Karpas-422 (cell line): ENCODE measurements at places on chromosomes 3 and 15. TPM values are rescaled to one million over a fixed set of nuclear protein-coding genes. Genes with fewer than 3 reads are reported as not detected.
A peak's percentile ranks its signal among the peaks of the same experiment; 100 is the strongest.

DNA sequence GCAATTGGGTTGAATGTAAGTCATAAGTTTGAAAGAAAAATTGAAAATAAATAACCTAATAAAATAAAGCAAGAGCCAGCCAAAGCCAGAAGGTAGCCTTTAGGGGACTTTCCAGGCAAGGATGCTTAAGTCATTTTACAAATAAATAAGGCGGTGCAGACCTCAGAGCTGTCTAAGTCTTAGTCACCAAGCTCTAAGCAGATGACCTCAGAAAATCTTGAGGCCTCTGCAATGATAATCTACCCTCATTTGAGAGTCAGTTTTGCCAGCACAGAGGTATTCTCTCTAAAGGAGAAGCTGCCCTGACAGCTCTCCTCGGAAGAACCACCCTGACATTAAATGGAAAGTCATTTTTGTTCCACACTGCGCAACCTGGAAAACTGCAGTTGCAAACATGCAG is 113.9 kb downstream of the OXNAD1 start:
- peaks cover 57% of the 10 kb centered on the region for H3K36me3 ChIP-seq
- peak overlapping the region; percentile 98 for H3K27ac ChIP-seq
- H3K4me3 ChIP-seq = 0 out of 2 replicates have a peak overlapping the region, but pooled peaks have one; percentile 1
- H3K4me1 ChIP-seq = peaks cover 99% of the 10 kb centered on the region
- DNase-seq = no peak
- no peaks in the 10 kb centered on the region for H3K27me3 ChIP-seq

DNA sequence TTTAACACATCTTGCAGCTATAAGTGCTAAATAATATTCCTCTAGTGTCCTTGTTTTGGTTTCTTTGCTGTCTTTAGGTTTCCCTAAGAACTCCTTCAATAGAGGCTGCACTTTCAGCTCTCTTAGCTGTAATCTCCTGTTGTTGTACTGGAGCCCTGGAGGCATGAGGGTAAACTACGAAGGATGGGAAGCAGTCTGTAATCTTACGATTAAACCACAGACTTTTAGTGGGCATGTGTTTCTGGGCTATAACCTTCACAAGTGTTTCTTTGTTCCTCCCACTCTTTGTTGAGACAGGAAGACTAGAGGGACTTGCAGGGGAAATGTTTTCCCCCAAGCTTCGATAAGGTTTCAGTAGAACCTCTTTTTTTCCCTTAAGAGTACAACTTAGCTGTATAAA is 1058.1 kb downstream of the NSUN3 start:
- H3K27ac ChIP-seq = no peak overlapping the region
- no peaks in the 10 kb centered on the region for H3K36me3 ChIP-seq
- H3K4me1 ChIP-seq = peaks cover 8% of the 10 kb centered on the region
- no peak overlapping the region for H3K4me3 ChIP-seq
- DNase-seq = no peak

- no peaks in the 10 kb centered on the region for H3K27me3 ChIP-seq
- no peak overlapping the region for H3K27ac ChIP-seq
- DNase-seq = no peak
- H3K4me3 ChIP-seq = no peak overlapping the region
- no peaks in the 10 kb centered on the region for H3K4me1 ChIP-seq
- no peaks in the 10 kb centered on the region for H3K36me3 ChIP-seq
Observed at GRCh38 chr15:29456255-29456654, 186.6 kb upstream of the NSMCE3 start.

DNA sequence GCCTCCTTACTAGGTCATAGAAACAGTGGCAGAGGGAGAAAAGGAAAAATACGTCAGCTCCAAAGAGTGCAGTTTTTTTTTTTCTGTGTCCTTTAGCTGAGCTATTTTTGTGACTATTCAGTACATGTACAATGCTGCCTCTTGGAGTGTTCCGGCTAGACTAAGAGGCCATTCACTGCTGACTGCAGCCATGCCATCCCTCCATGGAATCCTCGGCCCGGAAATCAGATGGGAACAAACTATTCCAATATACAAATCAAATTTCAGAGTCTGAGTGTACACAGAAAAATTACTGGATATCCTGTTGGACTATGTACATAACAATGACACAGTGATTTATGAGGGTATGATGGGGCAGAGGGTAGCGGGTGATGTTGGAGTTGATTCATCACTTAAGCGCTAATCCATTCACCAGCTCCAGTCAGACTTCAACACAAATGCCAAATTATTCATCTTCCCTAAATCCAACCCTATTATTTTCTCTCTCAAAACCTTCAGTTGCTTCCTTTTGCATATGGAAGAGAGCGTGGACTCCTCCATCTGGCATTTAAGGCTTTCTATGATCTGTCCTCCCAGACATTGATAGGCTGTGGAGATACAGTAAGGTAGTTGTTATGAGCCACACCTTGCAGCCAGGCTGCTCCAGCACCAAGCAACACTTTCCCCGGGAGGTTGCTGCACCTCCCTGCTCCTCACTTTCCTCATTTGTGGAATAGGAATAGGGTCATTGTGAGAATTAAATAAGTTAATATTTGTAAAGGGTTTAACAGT is 109.1 kb downstream of the LPP start:
- no peak overlapping the region for H3K4me3 ChIP-seq
- peaks cover 8% of the 10 kb centered on the region for H3K4me1 ChIP-seq
- DNase-seq = no peak
- no peak overlapping the region for H3K27ac ChIP-seq
- no peaks in the 10 kb centered on the region for H3K27me3 ChIP-seq
- no peaks in the 10 kb centered on the region; the same call in 1 of the 2 replicates for H3K36me3 ChIP-seq

DNA sequence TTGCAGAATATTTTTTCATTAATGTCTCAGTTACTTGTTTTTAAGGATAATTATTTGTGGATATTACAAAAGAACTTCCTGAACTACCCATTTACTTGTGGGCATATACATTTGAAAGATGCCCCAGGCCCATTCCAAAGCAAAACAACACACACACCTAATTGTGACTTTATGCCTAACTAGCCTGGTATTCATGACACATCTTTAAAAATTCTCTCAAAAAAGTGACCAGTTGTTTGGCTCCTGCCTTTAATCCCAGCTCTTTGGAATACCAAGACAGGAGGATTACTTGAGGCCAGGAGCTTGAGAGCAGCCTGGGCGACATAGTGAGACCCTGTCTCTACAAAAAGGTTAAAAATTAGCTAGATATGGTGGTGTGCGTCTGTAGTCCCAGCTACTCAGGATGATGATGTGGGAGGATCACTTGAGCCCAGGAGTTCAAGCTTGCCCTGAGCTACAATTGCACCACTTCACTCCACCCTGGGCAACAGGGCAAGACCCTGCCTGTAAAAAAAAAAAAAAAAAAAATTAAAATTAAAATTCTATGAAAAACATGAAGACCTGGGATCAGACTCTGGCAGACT is 51.7 kb upstream of the SLC4A7 start:
- no peaks in the 10 kb centered on the region for H3K27me3 ChIP-seq
- no peaks in the 10 kb centered on the region for H3K4me1 ChIP-seq
- H3K4me3 ChIP-seq = no peak overlapping the region
- no peak for DNase-seq

DNA sequence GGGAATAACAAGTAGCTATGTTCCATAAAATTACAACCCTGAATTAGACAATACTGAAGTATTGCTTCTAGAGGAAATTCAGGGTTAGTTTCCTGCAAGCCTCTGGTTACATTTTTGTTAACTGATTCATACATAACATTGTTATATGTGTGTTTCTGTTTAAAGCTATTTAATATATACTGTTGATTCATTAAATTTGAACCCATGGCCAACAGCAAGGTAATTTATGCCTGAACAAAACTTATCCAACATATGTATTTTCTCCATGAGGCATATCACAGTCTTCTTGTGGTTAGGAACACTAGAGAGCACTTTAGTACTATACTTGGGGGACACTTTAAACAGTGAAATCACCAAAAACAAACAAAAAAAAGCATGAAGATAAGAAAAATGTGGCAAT is 47.7 kb upstream of the PTX3 start:
- no peaks in the 10 kb centered on the region for H3K36me3 ChIP-seq
- no peak overlapping the region for H3K27ac ChIP-seq
- 0 out of 2 replicates have a peak, but pooled peaks cover 3% of the 10 kb centered on the region for H3K27me3 ChIP-seq
- H3K4me3 ChIP-seq = no peak overlapping the region
- H3K4me1 ChIP-seq = no peaks in the 10 kb centered on the region

DNA sequence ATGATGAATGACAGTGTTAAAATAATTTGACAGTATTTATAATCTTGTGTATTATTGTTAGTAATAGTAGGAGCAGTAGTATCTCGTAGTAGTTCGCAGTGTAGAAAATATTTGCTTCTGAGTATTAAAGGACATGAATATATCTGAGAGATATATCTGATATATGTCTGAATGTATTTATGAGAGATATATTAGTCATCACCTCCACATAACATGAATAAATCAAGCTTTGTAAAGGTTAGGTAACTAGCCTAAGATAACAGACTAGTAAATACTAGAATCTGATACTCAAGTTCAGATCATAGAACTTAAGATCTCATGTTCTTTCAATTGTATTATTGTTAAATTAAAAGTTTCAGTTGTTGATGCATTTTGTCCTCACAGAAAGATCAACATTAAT is 130.5 kb downstream of the UBE2E2 start:
- H3K4me1 ChIP-seq = no peaks in the 10 kb centered on the region
- no peaks in the 10 kb centered on the region for H3K36me3 ChIP-seq
- no peak overlapping the region for H3K4me3 ChIP-seq
- no peaks in the 10 kb centered on the region for H3K27me3 ChIP-seq
- DNase-seq = no peak

- no peaks in the 10 kb centered on the region for H3K4me1 ChIP-seq
- H3K36me3 ChIP-seq = no peaks in the 10 kb centered on the region
- no peak for DNase-seq
- H3K4me3 ChIP-seq = no peak overlapping the region
- no peaks in the 10 kb centered on the region for H3K27me3 ChIP-seq
Observed at GRCh38 chr15:32786906-32787305, 69.1 kb downstream of the GREM1 start.

GRCh38 chr15:70507772-70508371 is 255.5 kb downstream of the UACA start:
- peak; percentile 49 for DNase-seq
- H3K27ac ChIP-seq = no peak overlapping the region
- H3K36me3 ChIP-seq = no peaks in the 10 kb centered on the region; the same call in 1 of the 2 replicates
- H3K4me3 ChIP-seq = no peak overlapping the region
- H3K4me1 ChIP-seq = peaks cover 64% of the 10 kb centered on the region
- no peaks in the 10 kb centered on the region; the same call in 1 of the 2 replicates for H3K27me3 ChIP-seq

GRCh38 chr15:68601206-68602197 is 22.7 kb downstream of the CORO2B start:
- DNase-seq = no peak
- no peaks in the 10 kb centered on the region for H3K36me3 ChIP-seq
- peaks cover 19% of the 10 kb centered on the region for H3K4me1 ChIP-seq
- no peak overlapping the region for H3K27ac ChIP-seq
- H3K4me3 ChIP-seq = no peak overlapping the region

DNA sequence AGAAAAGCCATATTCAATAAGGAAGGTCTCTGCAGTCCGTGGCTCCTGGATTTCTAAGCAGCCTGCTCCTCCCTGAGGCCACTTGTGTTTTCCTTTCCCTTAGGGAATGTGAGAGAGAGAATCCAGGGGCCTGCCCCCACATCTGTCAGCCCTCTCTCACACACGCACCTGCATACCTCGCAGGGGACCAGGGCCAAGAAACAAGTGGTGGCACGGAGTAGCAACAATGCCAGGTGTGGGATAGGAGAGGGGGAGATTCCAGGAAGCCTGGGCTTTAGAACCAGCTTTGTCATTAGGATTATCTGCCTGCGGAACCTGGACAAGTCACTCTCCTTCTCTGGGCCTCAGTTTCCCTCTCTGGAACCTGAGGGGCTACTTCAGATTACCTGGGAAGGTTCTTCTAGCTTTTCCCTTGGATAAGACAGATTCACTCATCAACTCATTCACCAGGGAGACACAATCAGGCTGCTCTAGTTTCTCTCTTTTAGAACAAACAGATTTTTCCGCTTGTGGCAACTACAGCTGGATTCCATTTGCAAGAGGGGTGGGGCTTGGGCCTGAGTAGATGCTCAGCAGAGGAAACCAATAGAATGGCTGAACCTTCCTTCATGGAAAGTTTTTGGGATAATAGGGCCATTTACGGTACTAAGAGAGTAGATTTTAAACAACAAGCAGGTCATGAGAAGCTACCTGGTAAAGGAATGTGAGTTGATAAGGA is 19.5 kb downstream of the BCL6 start:
- H3K36me3 ChIP-seq = peaks cover 95% of the 10 kb centered on the region
- no peak overlapping the region for H3K4me3 ChIP-seq
- no peaks in the 10 kb centered on the region for H3K27me3 ChIP-seq
- DNase-seq = no peak
- no peak overlapping the region for H3K27ac ChIP-seq
- peaks cover 6% of the 10 kb centered on the region for H3K4me1 ChIP-seq

GRCh38 chr3:163812006-163812405 is 1266.3 kb downstream of the SI start:
- no peaks in the 10 kb centered on the region for H3K36me3 ChIP-seq
- DNase-seq = no peak
- no peaks in the 10 kb centered on the region for H3K4me1 ChIP-seq
- no peaks in the 10 kb centered on the region for H3K27me3 ChIP-seq
- H3K27ac ChIP-seq = no peak overlapping the region

DNA sequence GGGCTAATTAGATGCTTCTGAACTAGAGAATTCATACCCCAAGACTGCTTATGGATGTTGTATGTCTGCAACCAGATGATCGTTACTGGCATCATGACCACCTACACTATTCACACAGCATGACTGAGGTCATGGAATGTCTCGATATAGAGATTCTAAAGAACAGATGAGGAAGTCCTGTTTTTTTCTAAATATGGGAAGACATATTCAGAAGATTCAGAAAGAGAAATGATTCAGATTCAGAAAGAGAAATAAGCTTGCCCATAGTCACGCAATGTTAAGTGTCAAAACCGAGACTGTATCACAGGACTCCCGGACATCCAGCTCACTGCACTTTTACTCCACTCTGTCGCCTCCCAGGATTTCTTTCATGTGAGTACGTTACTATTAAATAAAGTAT is 136.2 kb downstream of the TPRG1 start:
- no peaks in the 10 kb centered on the region for H3K4me1 ChIP-seq
- no peak overlapping the region for H3K27ac ChIP-seq
- no peak for DNase-seq
- no peaks in the 10 kb centered on the region for H3K27me3 ChIP-seq
- no peak overlapping the region for H3K4me3 ChIP-seq
- no peaks in the 10 kb centered on the region for H3K36me3 ChIP-seq

- H3K4me3 ChIP-seq = no peak overlapping the region
- H3K27me3 ChIP-seq = no peaks in the 10 kb centered on the region
- H3K36me3 ChIP-seq = no peaks in the 10 kb centered on the region
- no peak for DNase-seq
- no peak overlapping the region for H3K27ac ChIP-seq
Observed at GRCh38 chr3:128482175-128482574, 10.8 kb downstream of the GATA2 start.

GRCh38 chr15:67906382-67906781 is 66.5 kb upstream of the RNU6-1 start:
- H3K36me3 ChIP-seq = no peaks in the 10 kb centered on the region
- no peaks in the 10 kb centered on the region for H3K27me3 ChIP-seq
- no peak overlapping the region for H3K27ac ChIP-seq
- DNase-seq = no peak

WDR93 gene
- not detected in 2 replicates for total RNA-seq

TMC3 gene
- not detected in 2 replicates for total RNA-seq

TNFAIP8L3 gene
- total RNA-seq = not detected in 2 replicates

KLF15 gene
- total RNA-seq = not detected in 2 replicates

PPP1R14D gene
- not detected in 2 replicates for total RNA-seq

RETNLB gene
- total RNA-seq = not detected in 2 replicates

EIF4G1 gene
- 177 and 369 TPM in 2 replicates for total RNA-seq

TRA2B gene
- 328 and 331 TPM in 2 replicates for total RNA-seq

OXNAD1 gene
- total RNA-seq = 23.3 and 30.3 TPM in 2 replicates

TEX55 gene
- total RNA-seq = not detected in 2 replicates

HTR3E gene
- not detected in 2 replicates for total RNA-seq

OPA1 gene
- total RNA-seq = 96.9 and 127 TPM in 2 replicates

POPDC2 gene
- 0.32 and 1.0 TPM in 2 replicates for total RNA-seq

C2CD4A gene
- not detected in 2 replicates for total RNA-seq

RTP1 gene
- 1.2 TPM in 1 of 2 replicates, not detected in the other for total RNA-seq
